Non-pigmented ciliary epithelial cell (primary cell): ENCODE measurements at places on chromosomes 11 and 22.

GRCh38 chr11:10304495-10305261 lies at the start of gene ADM:
Gene ADM, plus strand, starts transcription at chr11:10305073. Its CDS starts 628 bp downstream, at chr11:10305701.
- DNase-seq = no peak

GRCh38 chr11:129451524-129451923 lies 75.9 kb downstream of the BARX2 start:
- DNase-seq = no peak

DNA sequence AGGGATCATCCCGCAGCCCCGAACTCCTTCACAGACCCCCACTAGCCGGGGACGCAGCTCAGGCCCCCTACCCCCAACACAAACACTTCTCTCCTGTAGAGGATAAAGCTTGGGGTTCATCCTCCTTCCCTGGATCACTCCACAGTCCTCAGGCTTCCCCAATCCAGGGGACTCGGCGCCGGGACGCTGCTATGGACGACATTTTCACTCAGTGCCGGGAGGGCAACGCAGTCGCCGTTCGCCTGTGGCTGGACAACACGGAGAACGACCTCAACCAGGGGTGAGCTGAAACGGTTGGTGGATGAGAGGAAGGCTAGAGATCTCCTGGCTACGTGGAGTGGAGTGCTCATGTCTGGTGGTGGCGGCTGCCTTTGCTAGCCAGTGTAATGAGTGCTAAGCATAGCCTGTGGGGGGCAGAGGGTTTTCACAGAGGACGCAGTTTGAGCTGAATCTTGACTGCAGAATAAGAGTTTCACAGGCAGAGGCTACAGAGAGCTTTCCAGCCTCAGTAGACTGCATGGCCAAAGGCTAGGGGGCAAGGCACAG lies 580 bp downstream of the ILK start:
- no peak for DNase-seq

DNA sequence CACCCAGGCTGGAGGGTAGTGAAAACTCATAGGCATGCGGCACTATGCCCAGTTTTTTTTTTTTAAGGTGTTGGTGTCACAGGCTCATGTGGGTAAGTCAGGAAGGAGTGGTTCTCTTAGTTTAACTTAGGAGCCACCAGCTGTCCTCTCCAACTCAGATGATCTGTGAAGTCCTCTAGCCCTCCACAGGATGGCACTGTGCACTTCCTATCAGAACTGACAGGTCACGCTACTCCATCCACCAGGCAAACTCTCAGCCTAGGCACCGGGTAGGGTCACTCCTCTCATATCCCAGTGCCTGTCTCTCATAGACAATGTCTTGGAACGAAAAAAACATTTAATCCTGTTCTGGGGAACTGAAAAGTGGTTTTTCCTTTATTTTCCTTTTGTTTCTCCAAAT lies 16.5 kb downstream of the NAP1L4 start:
- DNase-seq = no peak

DNA sequence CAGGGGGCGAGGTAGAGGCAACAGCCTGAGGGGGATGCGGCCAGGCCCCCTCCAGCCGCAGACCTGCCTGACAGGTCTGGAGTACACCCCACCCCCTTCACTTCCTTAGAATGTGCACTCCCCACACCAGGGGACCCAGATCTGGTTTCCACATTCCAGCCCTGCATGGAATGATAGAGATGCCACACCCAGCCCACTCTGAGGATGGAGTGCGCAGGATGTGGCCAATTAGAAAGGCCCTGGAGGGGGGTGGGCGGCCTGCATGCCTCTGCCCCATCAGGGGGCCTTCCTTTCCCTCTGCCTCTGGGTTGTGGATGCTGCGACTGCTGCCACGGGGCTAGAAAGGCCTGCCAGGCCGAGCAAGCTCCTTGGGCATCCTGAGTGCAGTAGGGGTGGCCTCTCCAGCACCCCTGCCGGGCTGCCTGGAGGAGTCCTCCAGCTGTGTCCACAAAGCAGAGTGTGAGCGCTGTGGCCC lies 28.2 kb upstream of the MGAT3 start:
- DNase-seq = no peak

- DNase-seq = no peak
Observed at GRCh38 chr22:31821572-31821971, 67.8 kb downstream of the DEPDC5 start.

DNA sequence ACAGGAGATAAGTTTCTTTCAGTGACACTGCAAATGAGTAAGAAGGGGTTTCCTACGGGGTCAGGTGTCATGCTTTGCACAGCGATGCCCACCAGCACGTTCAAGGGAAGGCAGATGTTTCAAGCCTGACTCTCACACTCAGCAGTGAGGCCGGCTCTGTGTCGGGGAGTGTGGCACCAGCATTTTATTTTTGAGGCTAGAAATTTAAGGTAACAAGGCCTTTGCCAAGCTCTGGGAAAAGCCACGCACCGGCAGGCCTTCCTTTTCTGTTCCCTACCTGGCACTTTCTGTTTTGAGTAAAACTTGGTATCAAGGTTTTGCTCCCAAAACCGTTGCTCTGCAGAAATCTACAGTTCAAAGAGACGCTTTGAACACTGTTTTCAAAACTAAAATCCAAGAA lies 38.0 kb downstream of the TOLLIP start:
- no peak for DNase-seq
